ENCODE measurements at places on chromosomes 4 and X. TPM values are rescaled to one million over a fixed set of nuclear protein-coding genes. Genes with fewer than 3 reads are reported as not detected.

TRAPPC2 gene
- 23.5 TPM for total RNA-seq

FAM149A gene
- total RNA-seq, result 8.7 TPM

MAMLD1 gene
- 3.5 TPM for total RNA-seq

TEX13D gene
- total RNA-seq, result not detected

MAGED4 gene
- total RNA-seq, result 3.5 TPM
